ENCODE measurements at places on chromosomes 4 and X. TPM values are rescaled to one million over a fixed set of nuclear protein-coding genes. Genes with fewer than 3 reads are reported as not detected.
A peak's percentile ranks its signal among the peaks of the same experiment; 100 is the strongest.

Gene PRKG2
- 0.74 TPM for total RNA-seq

Gene CHRDL1
- 3.7 TPM for total RNA-seq

Gene MAP7D2
- 0.44 TPM for total RNA-seq

Gene RASL11B
- 8.7 TPM for total RNA-seq

Gene SLC35A2
- 10.4 TPM for total RNA-seq

Gene CPLX1
- 4.8 TPM for total RNA-seq

Gene RAP2C
- 15.3 TPM for total RNA-seq

Gene GLOD5
- total RNA-seq = not detected

Gene LANCL3
- total RNA-seq = 0.27 TPM

Gene PALLD
- 871 TPM for total RNA-seq

Gene C4orf46
- 3.4 TPM for total RNA-seq

Gene STK32B
- 0.55 TPM for total RNA-seq

Gene ERVMER34-1
- 3.9 TPM for total RNA-seq

DNA sequence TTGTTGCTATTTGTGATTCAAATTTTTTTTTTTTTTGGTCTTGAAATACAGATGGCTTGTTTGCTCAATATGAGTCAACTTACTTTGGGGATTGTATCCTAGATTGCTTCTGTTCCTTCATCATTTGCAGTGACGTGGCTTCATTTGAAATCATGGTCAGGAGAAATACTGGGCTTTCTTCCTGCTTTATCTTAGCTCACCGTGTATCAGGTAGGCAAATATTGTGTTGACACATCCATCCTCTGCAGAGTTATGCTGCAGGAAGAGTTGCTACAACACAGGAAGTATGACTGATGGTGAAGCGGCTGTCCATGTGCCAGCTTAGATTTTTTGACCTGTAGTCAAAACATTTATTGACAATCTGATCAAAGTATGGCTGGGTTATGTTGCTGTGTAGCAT is 232.2 kb downstream of the C4orf33 start:
- H3K36me3 ChIP-seq = no peaks in the 10 kb centered on the region
- no peaks in the 10 kb centered on the region for H3K4me1 ChIP-seq
- no peak overlapping the region for H3K27ac ChIP-seq
- H3K4me3 ChIP-seq = no peak overlapping the region
- H3K27me3 ChIP-seq = peaks cover 22% of the 10 kb centered on the region

- no peaks in the 10 kb centered on the region for H3K36me3 ChIP-seq
- peaks cover 68% of the 10 kb centered on the region for H3K27me3 ChIP-seq
- peaks cover 29% of the 10 kb centered on the region for H3K4me1 ChIP-seq
- DNase-seq = no peak
Measured at GRCh38 chr4:92303621-92304027, at the start of gene GRID2. TSS of gene GRID2 (plus strand) at chr4:92303966.

GRCh38 chr4:77215107-77215506 is 58.1 kb downstream of the CCNG2 start:
- no peak for DNase-seq
- no peak overlapping the region for H3K4me3 ChIP-seq
- H3K27ac ChIP-seq = no peak overlapping the region
- no peaks in the 10 kb centered on the region for H3K4me1 ChIP-seq
- no peaks in the 10 kb centered on the region for H3K36me3 ChIP-seq

- H3K4me3 ChIP-seq = peak overlapping the region; percentile 29
- H3K4me1 ChIP-seq = peaks cover 35% of the 10 kb centered on the region
- peak overlapping the region; percentile 83 for H3K27ac ChIP-seq
- DNase-seq = peak; percentile 39
- H3K27me3 ChIP-seq = no peaks in the 10 kb centered on the region
- peaks cover 78% of the 10 kb centered on the region for H3K36me3 ChIP-seq
Measured at GRCh38 chr4:1233641-1234308, 15.2 kb downstream of the CTBP1 start.

GRCh38 chr4:140579278-140579677 is 10.5 kb upstream of the UCP1 start:
- H3K4me1 ChIP-seq = no peaks in the 10 kb centered on the region
- no peak overlapping the region for H3K4me3 ChIP-seq
- H3K27ac ChIP-seq = no peak overlapping the region
- no peak for DNase-seq
- H3K27me3 ChIP-seq = peaks cover 71% of the 10 kb centered on the region
- no peaks in the 10 kb centered on the region for H3K36me3 ChIP-seq

DNA sequence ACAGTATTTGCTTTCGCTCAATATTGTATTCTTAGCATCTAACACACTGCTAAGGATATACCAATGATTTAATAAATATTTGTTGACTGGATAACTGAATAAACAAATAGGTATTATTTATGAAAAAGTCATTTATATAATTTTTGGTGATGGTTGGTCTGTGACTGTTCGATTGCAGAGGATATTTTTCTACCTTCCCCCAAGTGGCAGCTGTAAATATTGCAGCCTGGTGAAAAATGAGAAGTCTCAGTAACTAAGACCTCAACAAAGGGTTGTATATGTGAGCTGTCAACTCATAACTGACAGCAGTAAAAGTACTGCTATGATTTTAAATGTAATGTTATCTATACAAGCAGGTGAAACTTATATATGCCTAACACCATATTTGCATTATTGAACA is 36.0 kb downstream of the HTR2C start:
- no peak overlapping the region for H3K27ac ChIP-seq
- no peaks in the 10 kb centered on the region for H3K27me3 ChIP-seq
- H3K4me1 ChIP-seq = no peaks in the 10 kb centered on the region
- H3K4me3 ChIP-seq = no peak overlapping the region
- DNase-seq = no peak
- no peaks in the 10 kb centered on the region for H3K36me3 ChIP-seq

GRCh38 chr4:23866450-23867075 is 23.3 kb downstream of the PPARGC1A start:
- no peak for DNase-seq
- H3K36me3 ChIP-seq = no peaks in the 10 kb centered on the region
- H3K27ac ChIP-seq = peak overlapping the region; percentile 94
- peak overlapping the region; percentile 12 for H3K4me3 ChIP-seq
- H3K4me1 ChIP-seq = peaks cover 86% of the 10 kb centered on the region

DNA sequence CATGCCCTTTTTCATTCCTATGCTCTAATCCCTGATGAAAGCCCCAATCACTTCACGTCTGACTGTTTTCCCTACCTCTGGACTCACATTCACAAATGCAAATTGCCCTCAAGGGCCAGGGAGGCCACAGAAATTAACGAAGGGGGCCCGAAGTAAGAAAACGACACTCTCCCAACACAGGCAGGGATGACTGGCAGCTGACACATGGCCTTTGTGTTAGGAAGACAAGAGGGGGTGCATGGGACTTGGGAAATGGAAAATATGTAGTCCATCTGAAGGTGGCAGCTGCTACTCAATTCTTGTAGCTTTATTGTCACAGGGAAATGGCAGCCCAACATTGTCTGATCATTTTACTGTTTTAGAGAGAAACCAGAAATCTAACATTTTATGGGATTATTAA is 12.3 kb upstream of the SPARCL1 start:
- H3K27me3 ChIP-seq = no peaks in the 10 kb centered on the region
- H3K27ac ChIP-seq = peak overlapping the region; percentile 81
- H3K4me1 ChIP-seq = peaks cover 31% of the 10 kb centered on the region

DNA sequence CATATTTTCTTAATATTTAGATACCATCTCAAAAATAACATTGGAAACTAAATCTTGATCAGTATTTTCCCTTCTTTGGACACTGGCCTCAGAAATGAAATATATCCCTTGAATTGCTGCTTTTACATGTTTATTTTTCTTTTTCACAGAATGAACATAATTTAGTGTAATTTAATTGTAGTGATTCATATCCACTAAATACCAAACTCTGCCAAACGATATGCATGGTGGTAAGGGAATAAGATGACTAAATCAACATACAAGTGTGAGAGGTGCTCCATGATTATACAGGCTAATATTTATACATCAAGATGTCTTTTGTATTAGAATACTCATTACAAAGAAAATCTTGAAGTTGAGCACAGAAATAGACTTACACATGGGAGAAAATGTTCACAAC is 216.8 kb upstream of the PACRGL start:
- H3K27ac ChIP-seq = no peak overlapping the region
- DNase-seq = no peak
- no peaks in the 10 kb centered on the region for H3K4me1 ChIP-seq
- no peaks in the 10 kb centered on the region for H3K27me3 ChIP-seq

- no peaks in the 10 kb centered on the region for H3K27me3 ChIP-seq
- no peak overlapping the region for H3K27ac ChIP-seq
- no peaks in the 10 kb centered on the region for H3K36me3 ChIP-seq
Measured at GRCh38 chr4:94698187-94698586, 59.6 kb upstream of the BMPR1B start.

- no peak for DNase-seq
- H3K4me1 ChIP-seq = no peaks in the 10 kb centered on the region
- H3K4me3 ChIP-seq = no peak overlapping the region
- no peak overlapping the region for H3K27ac ChIP-seq
- peaks cover 93% of the 10 kb centered on the region for H3K27me3 ChIP-seq
Measured at GRCh38 chr4:8907596-8908205, 36.1 kb upstream of the HMX1 start.

- DNase-seq = no peak
- H3K27me3 ChIP-seq = no peaks in the 10 kb centered on the region
- H3K36me3 ChIP-seq = no peaks in the 10 kb centered on the region
- no peak overlapping the region for H3K4me3 ChIP-seq
- peaks cover 14% of the 10 kb centered on the region for H3K4me1 ChIP-seq
Measured at GRCh38 chrX:17078031-17078720, 131.7 kb downstream of the REPS2 start.

DNA sequence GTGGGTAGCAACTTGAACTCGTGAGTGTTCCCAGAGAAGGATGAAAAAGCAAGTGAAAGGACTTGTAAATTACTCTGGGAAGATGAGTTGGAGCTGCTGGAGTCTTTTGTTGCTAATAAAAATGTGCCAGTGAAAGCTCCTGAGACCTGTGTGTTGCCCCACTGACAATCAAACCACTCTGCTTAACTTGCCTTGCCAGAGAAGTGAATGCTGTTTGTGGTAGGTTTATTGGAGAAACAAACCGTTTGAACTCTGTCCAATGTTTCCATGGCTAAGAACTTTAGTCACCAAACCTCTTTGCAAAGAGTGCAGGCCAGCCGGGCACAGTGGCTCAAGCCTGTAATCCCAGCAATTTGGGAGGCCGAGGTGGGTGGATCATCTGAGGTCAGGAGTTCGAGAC is 586.9 kb downstream of the PCDH7 start:
- no peaks in the 10 kb centered on the region for H3K36me3 ChIP-seq
- no peaks in the 10 kb centered on the region for H3K4me1 ChIP-seq
- DNase-seq = no peak

DNA sequence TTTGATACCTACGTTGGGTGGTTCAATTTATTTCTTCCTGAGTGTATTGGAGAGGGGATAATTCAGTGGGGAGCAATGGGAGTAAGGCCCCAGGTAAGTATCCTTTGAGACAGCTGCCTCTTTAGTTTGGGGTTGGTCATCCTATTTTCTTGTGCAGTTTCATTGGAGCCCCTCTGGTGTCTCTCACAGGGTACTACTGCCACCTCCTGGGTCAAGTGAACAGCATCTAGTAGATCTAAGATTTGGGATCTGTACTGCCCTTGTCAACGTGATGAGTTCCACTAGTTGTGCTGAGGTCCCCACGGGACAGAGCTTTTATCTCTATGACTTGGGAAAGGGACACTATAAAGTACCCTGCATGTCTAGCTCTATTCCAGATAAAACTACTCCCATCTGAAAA is 80.6 kb downstream of the PBDC1 start:
- no peaks in the 10 kb centered on the region for H3K4me1 ChIP-seq
- H3K27ac ChIP-seq = no peak overlapping the region
- H3K4me3 ChIP-seq = no peak overlapping the region
- H3K27me3 ChIP-seq = no peaks in the 10 kb centered on the region
- DNase-seq = no peak

DNA sequence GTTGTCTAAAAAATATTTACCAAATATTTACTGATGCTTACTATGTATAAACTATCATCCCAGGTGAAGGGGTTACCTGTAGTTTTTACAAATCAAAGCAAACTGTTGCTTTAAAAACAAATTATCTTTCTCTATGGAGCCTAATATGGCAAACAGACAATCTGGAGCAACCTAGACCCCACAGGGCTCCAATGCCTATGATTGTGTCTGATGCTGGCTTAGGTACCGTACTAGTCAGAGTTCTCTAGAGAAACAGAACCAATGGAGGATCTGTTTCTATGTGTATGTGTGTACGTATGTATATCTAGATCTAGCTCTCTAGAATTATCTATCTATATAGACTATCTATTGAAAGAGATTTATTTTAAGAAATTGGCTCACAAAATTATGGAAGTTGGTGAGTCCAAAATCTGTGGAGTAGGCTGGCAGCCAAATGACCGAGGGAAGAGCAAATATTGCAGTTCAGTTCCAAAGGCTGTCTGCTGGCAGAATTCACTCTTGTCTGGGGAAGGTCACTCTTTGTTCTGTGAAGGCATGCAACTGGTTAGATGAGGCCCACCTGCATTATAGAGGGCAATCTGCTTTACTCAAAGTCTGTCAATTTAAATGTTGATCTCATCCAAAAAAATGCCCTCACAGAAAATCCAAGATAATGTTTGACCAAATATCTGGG is 127.1 kb upstream of the ENPEP start:
- H3K4me1 ChIP-seq = no peaks in the 10 kb centered on the region
- H3K27me3 ChIP-seq = peaks cover 11% of the 10 kb centered on the region
- no peak overlapping the region for H3K27ac ChIP-seq
- no peak overlapping the region for H3K4me3 ChIP-seq
- no peaks in the 10 kb centered on the region for H3K36me3 ChIP-seq

- DNase-seq = no peak
- no peak overlapping the region for H3K4me3 ChIP-seq
- no peaks in the 10 kb centered on the region for H3K27me3 ChIP-seq
- H3K4me1 ChIP-seq = no peaks in the 10 kb centered on the region
- H3K27ac ChIP-seq = no peak overlapping the region
- no peaks in the 10 kb centered on the region for H3K36me3 ChIP-seq
Measured at GRCh38 chr4:74632634-74633033, 161.7 kb downstream of the BTC start.

DNA sequence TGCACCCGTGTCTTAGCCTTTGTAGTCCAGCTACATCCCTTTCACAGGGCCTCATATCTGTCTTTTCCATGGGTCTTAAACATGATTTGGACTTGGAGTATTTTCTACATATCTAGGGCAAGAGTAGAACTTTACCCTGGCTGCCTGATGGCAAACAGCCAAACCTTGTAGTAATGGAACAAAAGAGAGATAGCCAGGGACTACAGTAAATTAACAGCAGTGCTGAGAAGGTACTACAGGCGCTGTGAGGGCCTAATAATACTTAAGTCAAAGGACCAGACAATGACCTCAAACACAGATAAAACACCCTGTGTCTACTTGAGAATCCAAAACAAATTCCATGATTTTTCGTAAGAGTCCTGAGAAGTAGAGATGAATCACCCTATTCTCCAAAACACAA is 111.0 kb upstream of the WDR17 start:
- DNase-seq = no peak
- H3K27me3 ChIP-seq = no peaks in the 10 kb centered on the region
- no peaks in the 10 kb centered on the region for H3K36me3 ChIP-seq
- H3K4me3 ChIP-seq = no peak overlapping the region
- H3K4me1 ChIP-seq = no peaks in the 10 kb centered on the region

- no peak overlapping the region for H3K4me3 ChIP-seq
- no peak for DNase-seq
- H3K4me1 ChIP-seq = peaks cover 9% of the 10 kb centered on the region
- no peaks in the 10 kb centered on the region for H3K36me3 ChIP-seq
Measured at GRCh38 chr4:184331268-184331995, 113.8 kb upstream of the ENPP6 start.

- peak; percentile 81 for DNase-seq
- peak overlapping the region; percentile 93 for H3K27ac ChIP-seq
- H3K36me3 ChIP-seq = no peaks in the 10 kb centered on the region
- H3K27me3 ChIP-seq = peaks cover 59% of the 10 kb centered on the region
- H3K4me3 ChIP-seq = peak overlapping the region; percentile 92
Measured at GRCh38 chr4:186725469-186726425, 2.1 kb upstream of the FAT1 start.

- no peaks in the 10 kb centered on the region for H3K27me3 ChIP-seq
- no peaks in the 10 kb centered on the region for H3K36me3 ChIP-seq
- H3K27ac ChIP-seq = peak overlapping the region; percentile 44
- no peak overlapping the region for H3K4me3 ChIP-seq
Measured at GRCh38 chrX:69991685-69992084, 58.1 kb downstream of the AWAT2 start.

Data from left ventricle myocardium inferior (tissue), 1 donor.